ENCODE measurements at places on chromosomes 16 and 17.
A peak's percentile ranks its signal among the peaks of the same experiment; 100 is the strongest.

DNA sequence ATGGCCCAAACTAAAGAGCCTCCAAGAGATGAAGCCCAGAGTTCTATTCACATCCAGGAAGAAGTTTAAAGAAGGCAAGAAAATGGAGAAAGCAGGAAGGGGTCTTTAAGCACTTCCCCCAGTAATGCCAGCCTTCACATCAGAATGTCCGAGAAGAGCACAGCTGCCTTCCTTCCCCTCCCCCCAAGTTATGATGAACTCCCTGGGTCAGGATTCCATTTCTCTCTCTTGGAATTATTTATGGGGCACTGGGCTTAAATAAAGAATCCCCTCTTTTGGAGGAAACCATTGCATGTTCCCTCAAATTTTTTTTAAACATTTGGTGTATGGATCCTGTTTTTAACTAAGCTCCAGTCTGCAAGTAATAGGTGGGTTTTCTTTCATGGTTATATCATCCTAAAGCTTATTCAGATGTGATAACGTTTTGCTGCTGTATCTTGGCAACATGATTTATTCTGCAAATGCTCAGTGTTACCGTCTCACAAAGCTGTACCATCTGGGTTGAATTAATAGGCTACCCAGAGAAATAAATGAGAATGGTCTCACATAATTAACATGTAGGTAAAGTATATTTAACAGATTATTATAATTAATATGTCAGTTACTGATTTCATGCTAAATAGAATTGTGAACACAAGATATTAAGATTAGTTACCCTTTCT lies 160.9 kb upstream of the TOX3 start:
- DNase-seq = no peak

DNA sequence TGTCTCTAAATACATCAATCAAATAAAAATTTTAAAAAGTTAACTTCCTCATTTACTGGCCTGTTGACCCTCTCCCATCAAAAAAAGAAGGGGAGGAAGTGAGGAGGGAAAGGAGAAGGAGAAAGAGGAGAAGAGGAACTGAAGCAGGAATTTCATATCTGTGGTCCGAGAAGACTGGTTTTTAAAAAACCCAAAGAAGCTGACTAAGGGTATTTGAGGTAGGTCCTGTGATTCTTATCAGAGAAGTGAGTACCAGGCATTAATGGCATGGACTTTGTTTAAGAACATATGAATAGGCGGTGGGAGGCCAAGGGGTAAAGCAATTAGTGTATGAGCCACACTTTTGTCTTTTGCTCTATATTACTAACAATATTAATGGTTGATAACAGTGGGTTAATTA lies 2.0 kb downstream of the SLC46A1 start:
- DNase-seq = no peak

- DNase-seq = no peak
Observed at GRCh38 chr16:85370543-85370880, 242.6 kb upstream of the GSE1 start.

- DNase-seq = no peak
Observed at GRCh38 chr17:47301831-47302230, 21.9 kb upstream of the EFCAB13 start.

DNA sequence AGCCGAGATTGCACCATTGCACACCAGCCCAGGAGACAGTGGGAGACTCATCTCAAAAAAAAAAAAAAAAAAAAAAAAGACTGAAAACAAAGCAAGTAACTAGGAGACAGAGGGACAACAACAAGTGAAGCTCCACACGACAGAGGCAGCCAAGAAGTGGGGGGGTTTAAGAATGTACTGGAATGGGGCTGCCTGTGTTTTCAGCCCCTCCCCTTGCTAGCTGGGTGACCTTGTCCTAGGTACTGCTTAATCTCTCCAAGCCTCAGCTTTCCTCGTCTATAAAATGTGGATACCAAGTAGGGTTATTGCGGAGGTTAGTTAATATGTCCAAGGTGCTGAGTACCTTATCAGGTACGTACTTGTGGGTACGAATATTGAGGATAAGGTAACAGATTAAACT lies 163.8 kb upstream of the CACNG5 start:
- DNase-seq = peak; percentile 36
